Nucleus accumbens (tissue), 56 donors: ENCODE measurements at places on chromosomes 6 and 20.

DNA sequence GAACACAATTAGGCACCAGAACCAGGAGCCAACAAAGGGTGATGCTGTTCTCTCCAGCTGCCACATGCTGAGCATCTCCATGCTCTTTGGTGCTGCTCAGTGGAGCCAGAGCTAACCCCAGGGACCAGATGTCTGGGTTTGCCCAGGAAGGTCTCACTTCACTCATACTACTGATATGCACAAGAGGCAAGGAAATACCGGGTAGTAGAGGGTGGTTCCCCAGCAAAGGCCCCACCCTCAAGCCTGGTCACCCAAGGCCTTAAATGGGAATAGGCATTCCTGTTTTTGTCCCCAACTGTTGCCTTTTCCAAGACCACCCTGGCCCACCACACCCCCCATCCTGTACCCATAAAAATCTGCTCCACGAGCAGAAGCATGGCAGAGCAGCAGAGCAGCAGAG lies 204.5 kb upstream of the TAB2 start:
- no peak for DNase-seq

DNA sequence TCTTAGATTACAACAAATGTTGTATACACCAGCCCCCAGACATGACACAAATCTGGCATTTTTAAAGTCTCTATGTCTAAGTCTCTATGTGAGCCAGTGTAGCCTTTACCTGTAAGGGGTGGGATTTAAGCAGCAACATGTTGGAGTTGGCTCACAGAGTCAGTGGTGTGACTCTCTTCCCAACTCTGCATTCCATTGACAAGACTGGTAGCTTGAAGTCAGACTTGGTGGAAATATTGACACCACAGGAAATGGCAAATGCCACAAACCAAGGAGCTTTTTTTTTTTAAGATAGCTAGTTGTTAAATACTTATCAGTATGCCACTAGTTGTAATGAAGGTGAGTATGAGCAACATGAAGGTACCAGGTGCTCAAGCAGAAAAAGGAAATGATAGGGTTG lies 103.1 kb upstream of the SMLR1 start:
- DNase-seq, result no peak

GRCh38 chr6:52328303-52328662 lies 33.7 kb upstream of the PAQR8 start:
- no peak for DNase-seq

DNA sequence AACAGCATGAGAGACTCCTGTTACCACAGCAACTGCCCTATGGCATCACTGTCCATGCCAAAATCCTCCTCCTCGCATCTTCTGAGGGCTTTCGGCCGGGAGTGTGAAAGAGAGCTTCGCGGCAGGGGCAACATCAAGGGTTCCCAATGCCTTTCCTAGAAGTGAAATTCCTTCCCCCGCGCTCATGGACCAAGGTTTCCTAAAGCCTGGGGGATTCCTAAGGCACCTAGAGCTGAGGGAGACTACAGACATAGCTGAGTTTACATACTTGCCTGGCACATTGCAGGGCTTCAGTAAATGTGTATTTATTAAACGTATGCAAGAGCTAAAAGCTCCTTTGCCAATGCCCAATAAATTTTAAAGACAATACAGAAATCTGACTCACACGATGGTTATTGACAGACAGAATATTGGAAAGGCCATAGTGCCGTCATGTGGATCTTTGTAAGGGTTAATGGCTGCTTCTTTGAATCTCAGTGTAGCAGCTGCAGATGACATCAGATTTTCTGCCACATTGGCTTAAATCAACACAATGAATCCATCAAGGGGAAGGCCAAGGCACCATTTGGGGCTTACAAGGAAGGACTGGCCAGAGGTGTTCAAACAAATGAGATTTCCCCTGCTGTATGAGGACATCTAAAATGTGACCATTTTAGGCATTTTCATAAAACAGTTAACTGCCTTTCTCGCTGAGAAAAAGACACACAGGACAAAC lies 281.2 kb upstream of the JARID2 start:
- DNase-seq, result no peak

- no peak for DNase-seq
These were observed 470.2 kb downstream of the ADGRB3 start for GRCh38 chr6:69105288-69105687.

DNA sequence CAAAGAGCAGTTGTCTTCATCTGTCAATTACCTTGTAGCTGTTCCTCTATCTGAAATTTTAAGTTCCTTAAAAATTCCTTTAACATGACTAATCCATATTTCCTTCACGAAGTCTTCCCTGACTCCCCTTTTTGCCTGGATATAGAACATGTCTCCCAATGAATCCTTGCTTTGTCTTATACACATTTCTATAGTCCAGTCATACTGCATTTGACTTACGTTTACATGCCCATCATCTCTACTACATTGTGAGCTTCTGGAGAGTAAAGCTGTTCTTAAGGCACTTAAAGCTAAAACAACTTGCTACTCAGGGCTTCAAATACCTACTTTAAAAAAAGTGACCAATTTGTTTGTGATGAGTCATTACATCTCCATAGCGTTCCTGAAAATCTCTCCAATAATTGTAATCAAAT lies 4.9 kb downstream of the REV3L start:
- no peak for DNase-seq

- no peak for DNase-seq
These were observed 369.2 kb upstream of the CDH4 start for GRCh38 chr20:60882836-60883235.

DNA sequence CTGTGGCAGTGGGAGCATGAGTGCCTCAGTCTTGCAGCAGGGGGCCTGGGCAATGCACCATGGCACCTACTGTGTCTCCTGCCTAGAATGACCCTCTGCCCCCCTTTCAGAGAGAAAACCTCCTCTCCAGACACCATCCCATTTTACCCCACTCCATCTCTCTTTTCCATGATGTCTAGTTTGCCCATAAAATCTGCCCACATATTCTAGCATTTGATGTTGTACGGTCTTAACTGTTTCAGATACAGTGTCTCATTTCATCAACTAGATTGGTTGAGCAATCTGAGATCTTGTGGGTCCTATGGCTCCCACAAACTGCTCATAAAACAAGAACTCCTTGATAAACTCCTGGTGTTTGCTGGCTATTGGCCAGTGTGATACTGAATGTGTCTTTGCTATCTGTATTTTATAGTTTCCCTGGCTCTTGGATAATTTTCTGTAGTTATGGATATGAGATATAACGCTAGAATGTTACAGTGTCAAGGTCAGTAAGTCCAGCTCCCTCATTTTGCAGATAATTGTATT lies 8.1 kb downstream of the PNPLA1 start:
- no peak for DNase-seq

- no peak for DNase-seq
These were observed 12.8 kb downstream of the NPEPL1 start for GRCh38 chr20:58705208-58705926.

GRCh38 chr6:14467591-14467990 lies 350.0 kb downstream of the CD83 start:
- DNase-seq, result no peak

DNA sequence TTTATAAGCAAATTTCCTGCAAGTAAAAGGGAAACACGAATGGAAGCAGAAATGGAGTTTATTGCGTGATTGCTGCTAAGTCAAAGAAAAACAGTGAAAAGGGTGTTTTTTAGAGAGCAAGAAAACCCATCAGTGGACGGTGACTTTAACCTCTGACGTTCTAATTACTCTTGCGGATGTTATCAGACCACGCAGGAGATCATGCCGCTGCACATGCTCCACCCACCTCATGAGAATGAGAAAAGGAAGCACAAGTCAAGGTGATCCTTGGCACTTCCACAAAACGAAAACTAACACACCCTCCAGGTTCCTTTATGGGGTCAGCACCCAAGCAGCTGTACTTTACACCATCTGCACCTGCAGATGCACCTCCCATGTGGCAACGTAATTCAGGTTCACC lies 45.0 kb downstream of the LYRM4 start:
- no peak for DNase-seq

DNA sequence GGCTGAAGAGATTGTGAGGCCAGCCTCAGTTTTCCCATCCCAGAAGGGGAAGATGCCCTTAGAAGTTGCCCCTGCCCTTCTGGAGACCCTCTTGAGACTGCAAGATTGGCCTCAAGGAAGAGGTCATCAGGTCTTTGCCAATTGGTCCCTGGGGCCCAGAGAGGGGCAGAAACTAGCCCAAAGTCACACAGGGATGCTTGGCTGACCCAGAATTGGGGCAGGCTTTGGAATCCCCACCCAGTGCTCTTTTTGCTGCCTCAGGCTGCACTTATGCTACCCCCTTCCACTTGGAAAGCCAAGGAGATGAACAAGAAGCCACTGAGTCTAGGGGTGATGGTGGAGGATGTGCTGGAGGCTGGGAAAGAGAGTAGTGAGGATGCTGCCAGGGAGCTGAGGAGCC lies 24.9 kb upstream of the FKBP1A start:
- no peak for DNase-seq

DNA sequence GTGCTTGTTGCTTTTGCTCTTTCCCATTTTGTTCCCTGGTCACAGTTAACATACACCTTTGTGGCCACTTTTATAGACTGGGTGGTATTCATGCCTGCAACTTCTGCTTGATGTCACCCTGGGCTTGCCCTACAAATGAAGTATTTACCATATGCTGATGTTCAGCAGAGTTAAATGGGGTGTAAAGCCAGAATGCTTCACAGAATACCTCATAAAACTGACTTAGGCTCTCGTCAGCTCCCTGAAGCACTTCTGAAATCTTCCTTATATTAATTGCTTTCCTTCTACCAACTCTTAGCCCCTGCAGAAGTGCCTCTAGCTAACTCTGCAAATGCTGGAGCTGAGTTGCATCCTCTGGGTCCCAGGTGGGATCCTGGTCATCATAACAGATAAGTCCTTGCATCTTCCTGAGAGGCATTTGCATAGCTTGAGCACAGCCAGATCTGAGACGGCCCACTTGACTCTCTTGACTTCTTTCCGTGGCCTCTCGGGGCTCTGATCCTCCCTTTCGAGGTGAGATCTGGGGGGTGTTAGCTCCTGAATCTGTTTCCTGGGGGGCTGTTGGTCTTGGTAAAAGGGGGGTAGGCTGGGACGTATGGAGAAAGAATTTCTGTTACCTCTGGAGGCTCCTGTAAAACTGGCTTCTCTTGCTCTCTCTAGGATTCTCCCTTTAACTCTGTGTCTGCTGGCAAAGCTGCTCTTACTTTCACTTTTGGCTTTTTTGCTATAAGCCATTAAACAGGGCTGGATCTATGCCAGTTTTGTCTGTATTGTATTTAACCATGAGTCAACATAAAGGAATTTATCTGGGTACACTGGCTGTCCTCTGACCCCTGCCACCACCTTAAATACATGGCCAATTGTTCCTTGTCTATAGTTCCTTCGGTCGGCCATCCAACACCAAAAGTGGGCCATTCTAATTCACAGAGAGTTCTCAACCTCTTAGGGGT lies 223.0 kb upstream of the SYNCRIP start:
- DNase-seq, result no peak

GRCh38 chr6:144104898-144105487 lies 9.6 kb upstream of the SF3B5 start:
- no peak for DNase-seq

DNA sequence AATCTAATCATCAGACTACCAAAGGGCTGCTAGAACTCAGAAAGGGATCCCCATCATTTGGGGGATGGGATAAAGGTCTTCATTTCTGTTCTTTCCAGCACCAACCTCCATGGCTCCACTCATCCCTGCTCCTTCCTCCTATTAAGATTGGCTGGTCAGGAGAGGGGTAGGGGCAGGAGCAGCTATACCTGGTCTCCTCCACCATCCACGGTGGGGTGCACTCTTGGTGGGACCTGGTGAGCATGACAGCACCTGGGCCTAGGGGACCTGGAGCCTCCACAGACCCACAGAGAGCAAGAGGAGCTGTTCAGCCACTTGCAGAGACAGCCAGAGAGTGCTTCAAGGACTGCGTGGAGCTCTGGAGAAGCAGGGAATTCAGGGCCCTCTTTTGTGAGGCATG lies 6.1 kb upstream of the ULBP2 start:
- no peak for DNase-seq

GRCh38 chr6:148578489-148578814 lies 168.4 kb upstream of the UST start:
- no peak for DNase-seq

GRCh38 chr6:132491303-132491702 lies 21.6 kb downstream of the STX7 start:
- no peak for DNase-seq

DNA sequence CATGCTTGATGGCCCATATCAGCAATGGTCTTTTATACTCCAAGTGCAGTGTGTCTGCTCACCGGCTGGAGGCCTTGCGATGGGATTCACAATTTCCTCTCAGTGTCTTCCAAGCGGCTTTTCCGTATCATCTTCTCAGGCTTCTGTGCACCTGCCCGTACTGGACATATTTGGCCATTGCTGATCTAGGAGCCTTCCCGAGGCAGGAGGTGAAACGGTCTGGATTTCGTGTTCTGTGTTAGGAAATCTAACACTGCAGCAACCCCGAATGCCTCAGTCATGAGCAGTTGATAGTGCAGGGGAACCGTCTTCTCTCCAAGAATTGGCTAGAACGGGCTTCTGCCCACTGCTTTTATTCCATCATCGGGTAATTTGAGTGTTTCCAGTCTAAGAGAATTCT lies 60.5 kb downstream of the PPP1R14C start:
- no peak for DNase-seq

- no peak for DNase-seq
These were observed 413.9 kb upstream of the JARID2 start for GRCh38 chr6:14831937-14832336.

GRCh38 chr20:47328129-47328528 lies 28.4 kb downstream of the ZMYND8 start:
- no peak for DNase-seq

DNA sequence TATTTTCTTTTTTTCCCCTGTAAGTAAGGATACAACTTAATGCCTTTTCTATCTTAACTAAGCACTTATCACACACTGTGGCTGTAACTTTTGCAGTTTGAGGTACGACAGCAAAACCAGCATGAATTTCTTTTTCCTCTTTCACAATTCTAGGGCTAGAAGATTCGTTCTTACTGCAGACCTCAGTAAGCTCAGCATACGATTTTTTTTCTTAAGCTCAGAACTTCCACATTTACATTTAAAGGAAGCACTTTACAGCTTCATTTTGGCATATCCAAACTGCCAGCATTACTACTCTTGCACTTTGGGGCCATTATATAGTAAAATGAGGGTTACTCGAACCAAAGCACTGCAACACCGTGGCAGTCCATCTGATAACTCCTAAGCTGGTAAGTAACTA lies 889 bp upstream of the CHMP4B start:
- no peak for DNase-seq

DNA sequence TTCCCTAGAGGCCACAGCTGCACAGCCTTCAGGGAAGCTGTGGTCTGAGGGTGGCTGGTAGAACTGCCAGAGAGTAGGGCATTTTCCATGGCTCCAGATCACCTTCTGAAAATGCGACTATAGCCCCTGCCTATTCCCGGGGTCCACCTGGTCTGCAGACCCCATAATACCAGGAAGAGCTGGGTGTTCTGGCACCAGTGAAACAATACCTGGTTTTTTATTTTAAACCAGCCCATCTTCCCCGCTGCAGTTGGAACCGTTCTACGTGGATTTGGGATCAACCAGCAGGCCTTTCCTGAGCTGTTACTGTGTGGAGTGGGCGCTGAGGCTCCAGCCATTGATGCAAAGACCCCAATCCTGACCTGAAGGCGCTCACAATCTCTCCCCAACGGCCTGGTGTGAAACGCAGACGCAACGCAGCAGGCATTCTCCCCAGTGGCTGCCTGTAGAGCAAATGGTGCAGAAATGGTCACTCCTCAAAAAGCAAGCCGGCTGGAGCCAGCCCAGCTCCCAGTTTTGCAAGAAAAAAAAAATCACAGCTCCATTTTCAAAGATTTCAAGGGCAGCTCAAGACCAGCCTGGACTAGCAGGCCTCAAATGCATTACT lies 11.3 kb downstream of the NPEPL1 start:
- DNase-seq, result no peak

GRCh38 chr6:147347882-147348575 lies 143.8 kb downstream of the STXBP5 start:
- no peak for DNase-seq

GRCh38 chr6:90278129-90278528 lies 18.5 kb downstream of the BACH2 start:
- DNase-seq, result no peak
